ENCODE measurements at places on chromosomes 12 and 14.

GRCh38 chr12:131006036-131006735 lies 52.5 kb downstream of the ADGRD1 start:
- DNase-seq = no peak

DNA sequence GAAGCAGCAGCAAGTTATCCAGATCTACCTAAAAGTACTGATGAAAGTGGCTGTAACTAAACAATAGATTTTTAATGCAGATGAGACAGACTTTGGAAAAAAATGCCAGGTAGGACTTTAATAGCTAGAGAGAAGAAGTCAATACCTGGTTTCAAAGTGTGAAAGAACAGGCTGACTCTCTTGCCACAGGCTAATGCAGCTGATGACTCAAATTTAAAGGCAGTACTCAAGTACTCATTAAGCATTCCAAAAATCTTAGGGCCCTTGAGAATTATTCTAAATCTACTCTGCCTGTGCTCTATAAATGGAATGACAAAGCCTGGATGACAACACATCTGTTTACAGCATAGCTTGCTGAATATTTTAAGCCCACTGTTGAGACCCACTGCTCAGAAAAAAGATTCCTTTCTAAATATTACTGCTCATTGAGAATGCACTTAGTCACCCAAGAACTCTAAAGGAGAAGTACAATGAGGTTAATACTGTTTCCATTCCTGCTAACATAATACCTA lies 68.6 kb upstream of the SYT1 start:
- DNase-seq = no peak

DNA sequence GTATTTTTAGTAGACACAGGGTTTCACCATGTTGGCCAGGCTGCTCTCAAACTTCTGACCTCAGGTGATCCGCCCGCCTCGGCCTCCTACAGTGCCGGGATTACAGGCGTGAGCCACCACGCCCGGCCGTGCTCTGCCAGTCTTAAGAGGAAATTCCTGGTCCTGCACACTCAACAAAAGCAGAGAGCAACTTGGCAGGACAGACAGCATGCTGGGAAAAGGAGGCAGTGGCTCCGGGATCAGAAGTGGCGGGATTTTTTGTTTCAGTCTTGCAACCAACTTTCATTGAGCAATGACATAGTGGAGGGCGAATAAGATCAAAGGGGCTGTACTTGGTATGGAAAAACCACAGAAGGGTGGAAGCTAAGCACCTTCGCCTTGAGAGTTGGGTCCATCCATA lies 2.1 kb downstream of the CKAP4 start:
- no peak for DNase-seq

- DNase-seq = no peak
These were observed 27.0 kb downstream of the HPD start for GRCh38 chr12:121831571-121832245.

DNA sequence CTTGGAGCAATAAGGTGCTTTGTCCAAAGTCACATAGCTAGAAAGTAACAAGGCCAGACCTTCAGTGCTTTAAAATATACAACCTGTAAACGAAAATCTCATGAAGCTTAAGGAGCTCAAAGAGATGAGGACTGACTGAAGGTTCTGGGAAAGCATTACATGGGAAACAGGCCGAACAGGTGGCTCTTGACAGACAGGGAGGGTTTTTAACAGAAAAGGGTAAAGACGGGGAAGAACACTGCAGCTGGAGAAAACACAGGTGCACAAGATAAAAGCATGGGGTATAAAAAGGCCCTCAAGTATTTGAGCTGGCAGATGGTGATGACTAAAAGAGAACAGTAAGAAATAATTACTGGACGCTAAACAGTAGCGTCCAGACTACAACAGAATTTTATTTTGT lies 257.2 kb downstream of the NELL2 start:
- no peak for DNase-seq

- no peak for DNase-seq
These were observed 36.6 kb downstream of the RTL1 start for GRCh38 chr14:100866666-100867630.

DNA sequence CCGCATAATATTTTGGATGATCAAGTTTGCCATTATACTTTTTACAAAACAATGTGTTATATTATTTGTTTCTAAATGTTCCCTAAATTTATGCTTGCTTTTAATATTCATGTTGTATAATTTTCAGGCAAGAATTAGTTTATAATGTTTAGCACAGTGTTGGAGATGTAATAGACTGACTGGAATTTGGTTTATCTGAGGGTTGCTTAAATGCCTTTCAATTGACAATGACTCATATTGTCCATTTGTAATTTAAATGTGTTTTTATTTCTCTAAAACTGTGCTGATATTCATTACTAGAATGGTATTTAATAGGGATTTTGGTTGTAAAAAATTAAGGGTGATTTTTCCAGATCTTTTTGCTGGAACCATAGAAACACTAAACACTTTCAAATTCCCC lies 788.4 kb downstream of the SLC6A15 start:
- no peak for DNase-seq

- DNase-seq = no peak
These were observed 407.5 kb upstream of the CLEC14A start for GRCh38 chr14:38663382-38663781.

DNA sequence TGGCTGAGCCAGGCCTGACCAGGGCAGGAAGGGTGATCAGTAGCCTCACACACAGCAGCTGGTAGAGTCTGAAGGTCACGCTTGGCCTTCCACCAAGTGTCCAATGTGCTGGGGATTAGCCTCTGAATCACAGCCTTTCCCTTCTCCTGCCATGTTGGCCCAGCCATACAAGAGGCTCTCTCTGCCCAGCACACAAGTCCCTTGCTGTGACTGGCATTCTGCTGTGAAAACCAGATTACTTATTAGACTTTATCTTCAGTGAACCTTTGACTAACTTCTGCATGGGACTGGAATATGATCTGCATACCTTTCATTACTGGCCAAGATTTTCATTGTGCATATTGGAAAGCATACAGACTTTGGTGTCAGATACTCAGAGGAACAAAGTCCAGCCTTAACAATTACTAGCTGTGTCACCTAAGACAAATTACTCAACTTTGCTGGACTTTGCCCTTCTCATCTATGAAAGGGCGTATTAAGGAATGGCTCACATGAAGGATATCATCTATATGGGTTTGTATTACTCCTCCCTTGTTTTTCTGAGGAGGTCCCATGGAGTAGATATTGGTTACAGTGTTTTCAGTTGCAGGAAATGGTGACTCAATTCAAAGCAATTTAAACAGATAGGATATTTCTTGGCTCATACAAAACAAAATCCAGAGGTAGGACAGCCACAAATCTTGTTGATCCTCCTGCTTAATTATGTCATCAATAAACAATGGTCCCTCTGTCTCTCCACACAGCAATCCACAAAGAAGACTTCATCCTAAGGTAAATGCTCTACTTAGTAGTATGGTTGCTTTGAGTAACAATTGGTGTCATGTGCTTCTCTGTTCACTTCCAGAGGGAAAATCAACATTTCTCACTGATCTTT lies 99.6 kb downstream of the DYRK2 start:
- DNase-seq = no peak

- no peak for DNase-seq
These were observed 42.6 kb upstream of the FBRSL1 start for GRCh38 chr12:132447327-132447720.

GRCh38 chr14:50311337-50311971 lies 575 bp downstream of the L2HGDH start:
- DNase-seq = no peak

GRCh38 chr14:26730929-26731618 lies 133.2 kb upstream of the NOVA1 start:
- DNase-seq = no peak

GRCh38 chr12:12954356-12954755 lies 2.4 kb upstream of the GPRC5D start:
- no peak for DNase-seq

DNA sequence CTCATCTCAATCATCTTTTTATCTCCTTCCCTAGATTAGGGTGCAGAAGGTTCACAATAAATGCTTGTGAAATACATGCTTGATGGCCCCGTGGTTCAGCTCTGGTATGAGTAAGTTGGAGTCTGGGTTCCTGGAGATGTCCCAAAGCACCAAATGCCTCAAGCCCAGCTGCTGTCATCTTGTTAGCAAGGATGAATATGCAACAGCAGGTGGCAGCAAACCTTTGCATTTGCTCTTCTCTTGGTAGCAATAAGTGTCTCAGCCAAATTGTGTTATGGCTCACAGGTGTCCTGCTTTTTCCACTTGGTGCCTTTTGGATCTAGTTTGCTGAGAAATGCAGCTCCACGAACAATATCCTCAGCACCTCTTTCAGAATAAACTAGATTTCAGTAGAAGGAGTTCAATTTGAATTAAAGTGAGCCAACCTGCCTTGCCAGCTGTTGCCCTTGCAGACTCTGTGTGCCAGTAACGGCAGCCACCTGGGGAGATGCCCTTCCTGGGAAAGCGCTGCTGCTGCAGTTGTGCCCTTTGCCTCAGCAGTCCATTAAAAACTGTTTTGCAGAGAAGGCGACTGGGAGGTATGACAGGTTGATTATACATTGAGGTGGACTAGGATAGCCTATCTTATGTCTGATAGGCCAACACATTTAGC lies 417.3 kb downstream of the SNAPC1 start:
- peak; percentile 56 for DNase-seq

- no peak for DNase-seq
These were observed 57.5 kb downstream of the ZNF664 start for GRCh38 chr12:124030510-124030909.

DNA sequence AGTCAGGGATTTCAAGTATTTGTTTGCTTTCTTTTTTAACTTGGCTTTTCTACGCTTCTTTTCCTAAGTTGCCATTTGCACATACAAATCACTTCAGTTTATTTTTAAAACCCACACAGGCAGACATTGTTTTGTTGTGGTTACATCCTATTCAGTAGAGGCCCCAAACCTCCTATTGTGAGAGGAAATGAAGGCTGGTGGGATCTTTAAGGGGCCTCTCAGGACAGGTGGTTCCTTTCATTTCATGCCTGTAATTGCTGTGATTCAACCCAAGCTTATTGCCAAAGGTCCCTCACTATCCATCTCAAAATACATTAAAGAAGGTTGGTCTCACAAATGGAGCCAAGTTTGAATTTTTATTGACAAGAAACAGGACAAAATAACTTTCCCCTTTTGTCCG lies 257.1 kb downstream of the ADAMTS20 start:
- no peak for DNase-seq

- DNase-seq = no peak
These were observed 446.4 kb upstream of the RGS6 start for GRCh38 chr14:71485833-71486232.

- no peak for DNase-seq
These were observed 267.1 kb upstream of the PRKD1 start for GRCh38 chr14:30194741-30195148.

DNA sequence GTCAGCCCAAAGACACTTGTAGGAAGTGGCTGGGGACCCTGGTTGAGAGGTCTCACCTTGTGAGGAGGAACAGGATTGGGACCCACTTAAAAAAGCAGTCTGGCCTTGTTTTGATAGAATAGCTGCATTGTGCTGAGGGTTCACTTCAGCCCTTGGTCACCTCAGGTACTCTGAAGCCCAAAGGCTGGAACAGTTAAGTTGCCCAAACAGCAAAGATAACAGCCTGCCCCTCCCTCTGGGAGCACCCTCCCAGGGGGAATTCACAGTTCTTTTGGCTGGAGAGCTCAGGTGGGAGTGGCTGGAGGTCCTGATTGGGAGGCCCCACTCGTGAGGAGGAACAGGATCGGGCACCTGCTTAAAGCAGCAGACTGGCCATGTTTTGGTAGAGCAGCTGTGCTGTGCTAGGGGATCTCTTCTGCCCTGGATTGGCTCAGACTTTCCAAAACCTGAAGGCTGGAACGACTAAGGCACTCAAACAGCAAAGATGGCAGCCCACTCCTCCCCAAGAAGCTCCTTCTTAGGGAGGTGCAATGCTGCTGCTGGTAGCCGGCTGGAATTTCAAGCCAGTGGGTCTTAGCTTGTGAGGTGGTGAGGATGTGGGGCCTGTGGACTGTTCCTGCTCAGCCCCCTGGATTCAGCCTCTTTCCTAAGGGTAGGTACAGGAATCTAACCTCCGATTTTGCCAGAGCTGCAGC lies 143.8 kb upstream of the SLC38A2 start:
- no peak for DNase-seq

DNA sequence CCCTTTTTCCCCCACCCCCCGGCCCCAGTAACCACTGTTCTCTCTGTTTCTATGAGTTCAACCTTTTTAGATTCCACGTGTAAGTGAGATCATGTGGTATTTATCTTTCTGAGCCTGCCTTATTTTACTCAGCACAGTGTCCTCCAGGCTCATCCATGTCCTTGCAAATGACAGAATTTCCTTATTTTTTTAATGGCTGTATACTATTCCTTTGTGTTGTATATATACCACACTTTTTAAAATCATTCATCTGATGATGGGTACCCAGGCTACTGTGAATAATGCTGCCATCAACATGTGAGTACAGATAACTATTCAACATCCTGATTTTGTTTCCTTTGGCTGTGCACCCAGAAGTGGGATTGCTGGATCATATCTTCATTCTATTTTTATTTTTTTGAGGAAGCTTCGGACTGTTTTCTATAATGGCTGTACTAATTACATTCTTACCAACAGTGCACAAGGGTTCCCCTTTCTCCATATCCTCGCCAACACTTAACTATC lies 54.7 kb downstream of the DDX51 start:
- DNase-seq = no peak

GRCh38 chr14:59022144-59022543 lies 166.3 kb upstream of the DAAM1 start:
- no peak for DNase-seq

DNA sequence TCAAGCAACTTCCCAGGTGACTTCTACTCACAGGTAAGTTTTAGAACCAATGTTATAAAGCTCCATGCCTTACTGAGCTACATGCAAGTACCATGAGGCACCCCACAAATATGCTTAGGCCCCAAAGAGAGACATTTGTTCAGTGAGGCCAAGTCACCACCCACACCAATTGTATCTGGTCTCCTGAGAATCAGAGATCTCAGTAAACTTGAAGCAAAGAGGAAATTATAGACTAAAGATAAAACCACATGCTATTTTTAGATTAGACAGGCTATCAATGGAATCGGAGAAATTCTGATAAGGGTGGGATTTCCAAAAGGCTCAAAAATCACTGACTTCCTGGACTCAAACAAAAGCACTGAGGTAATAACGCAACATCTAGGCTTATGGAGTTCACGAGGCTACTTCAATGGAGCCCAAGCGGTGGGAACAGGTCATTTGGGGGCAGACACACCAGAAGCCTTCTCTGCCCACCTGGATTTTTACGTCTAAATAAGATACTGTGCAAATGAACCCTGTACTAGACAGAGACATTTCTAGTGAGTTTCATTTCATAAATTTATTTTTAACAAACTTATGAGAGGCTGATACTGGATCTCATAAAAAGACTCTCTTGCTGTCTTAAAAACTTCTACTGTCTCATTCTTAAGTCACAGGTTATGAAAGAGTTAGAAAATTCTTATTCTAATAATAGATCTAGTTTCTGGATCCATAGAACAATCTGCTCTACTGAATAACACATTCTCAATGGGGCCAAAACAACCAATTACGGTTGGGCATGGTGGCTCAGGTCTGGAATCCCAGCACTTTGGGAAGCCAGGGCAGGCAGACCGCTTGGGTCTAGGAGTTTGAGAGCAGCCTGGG lies 7.7 kb downstream of the SLC15A4 start:
- no peak for DNase-seq

- no peak for DNase-seq
These were observed 396.1 kb upstream of the RGS6 start for GRCh38 chr14:71536015-71536740.
